ENCODE measurements at places on chromosomes 1 and 21.
A peak's percentile ranks its signal among the peaks of the same experiment; 100 is the strongest.

- DNase-seq, result no peak
These were observed 443.5 kb upstream of the B3GALT2 start for GRCh38 chr1:193629875-193630274.

DNA sequence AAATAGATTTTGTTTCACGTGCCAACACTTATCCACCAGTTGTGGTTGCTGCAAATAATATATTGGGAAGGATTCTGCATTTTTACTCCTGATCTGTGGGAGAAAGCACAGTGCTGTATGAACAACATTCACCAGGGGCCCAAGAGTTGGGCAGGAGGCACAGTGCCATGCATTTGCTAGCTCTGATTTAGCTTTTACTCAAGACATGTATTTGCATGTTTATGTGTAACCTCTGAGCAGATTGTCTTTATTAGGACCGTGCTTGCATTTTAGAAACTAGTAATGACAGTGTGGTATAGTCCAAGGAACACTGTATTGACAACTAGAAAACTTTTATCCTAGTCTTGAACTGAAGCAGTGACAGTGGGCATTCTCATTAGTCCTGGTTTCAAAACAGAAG is 133.9 kb upstream of the B3GALT2 start:
- DNase-seq, result no peak

- DNase-seq, result no peak
These were observed 4.3 kb downstream of the OR2T10 start for GRCh38 chr1:248593226-248593625.

DNA sequence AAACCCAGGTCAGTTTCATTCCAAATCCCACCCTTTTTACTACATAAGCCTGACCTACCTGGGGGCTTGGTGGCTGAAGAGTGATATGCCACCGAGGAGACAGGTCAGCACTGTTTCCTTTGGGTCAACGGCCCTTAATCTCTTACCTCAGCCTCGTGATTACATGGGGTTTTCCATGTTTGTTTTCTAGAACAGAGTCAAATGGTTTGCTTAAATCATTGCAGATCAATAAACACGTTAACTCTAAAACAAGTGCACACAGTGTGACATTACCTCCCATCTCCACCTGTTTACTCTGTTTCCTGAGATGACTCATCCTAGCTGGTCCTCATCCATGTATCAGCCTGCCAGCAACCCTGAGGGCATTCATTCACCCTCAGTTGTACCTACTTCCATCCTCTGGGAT is 40.8 kb upstream of the TP53BP2 start:
- DNase-seq, result no peak

GRCh38 chr1:154567386-154568156 is at the start of gene CHRNB2:
CHRNB2 (plus strand) TSS chr1:154567778; CDS start chr1:154568045, 267 bp downstream.
- DNase-seq, result peak; percentile 63

GRCh38 chr1:107095647-107096046 is 39.2 kb downstream of the PRMT6 start:
- DNase-seq, result no peak

Measured in activated gamma-delta T cell treated with Interleukin-2 at 50 U/mL for 16 hours (primary cell).